ENCODE measurements at places on chromosomes 7 and 10.
A peak's percentile ranks its signal among the peaks of the same experiment; 100 is the strongest.

GRCh38 chr7:114081606-114082425 is 163.0 kb upstream of the PPP1R3A start:
- no peak for DNase-seq

GRCh38 chr7:37833107-37833817 is 15.1 kb upstream of the NME8 start:
- DNase-seq, result peak; percentile 32

DNA sequence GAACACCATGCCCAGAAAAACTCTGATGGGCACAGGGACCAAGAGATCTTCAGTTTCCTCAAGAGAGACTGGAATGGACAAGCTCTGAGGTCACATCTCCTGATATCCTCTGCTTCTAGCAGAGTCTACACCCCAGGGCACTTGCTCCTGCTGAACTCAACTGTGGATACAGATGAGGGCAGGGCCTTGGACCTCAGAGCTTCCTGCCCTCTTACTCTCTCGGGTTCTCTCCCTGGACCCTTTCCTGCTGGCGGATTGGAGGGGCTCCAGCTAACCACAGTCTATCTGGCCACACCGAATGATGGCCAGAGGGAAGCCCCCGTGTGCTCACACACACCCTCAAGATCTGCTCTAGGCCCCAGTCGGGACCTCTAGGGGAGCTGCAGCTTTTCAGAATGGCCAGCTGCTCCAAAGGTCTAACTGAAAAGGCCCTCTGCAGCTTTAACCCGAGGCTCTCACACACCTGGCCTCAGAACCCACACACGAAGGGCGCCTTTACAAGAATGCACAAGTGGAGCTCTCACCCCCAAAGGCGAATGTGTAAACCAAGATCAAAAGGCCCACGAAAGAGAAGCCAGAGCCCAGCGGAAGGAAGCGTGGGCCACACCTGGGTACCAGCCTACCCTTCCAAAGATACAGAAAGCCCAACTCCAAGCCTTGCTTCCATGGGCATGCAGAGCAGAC is 65.5 kb downstream of the FAM53B start:
- peak; percentile 71 for DNase-seq

GRCh38 chr7:166338-167060 is 25.9 kb upstream of the FAM20C start:
- DNase-seq, result no peak

GRCh38 chr10:52984169-52984568 is 211.6 kb upstream of the MBL2 start:
- DNase-seq, result no peak

Measured in CD4-positive, alpha-beta T cell treated with Interleukin-6 at 100 ng/mL for 8 hours (primary cell).